ENCODE measurements at places on chromosomes 16 and 17.

- DNase-seq: no peak
These were observed 181.2 kb upstream of the AXIN2 start for GRCh38 chr17:65742403-65743307.

DNA sequence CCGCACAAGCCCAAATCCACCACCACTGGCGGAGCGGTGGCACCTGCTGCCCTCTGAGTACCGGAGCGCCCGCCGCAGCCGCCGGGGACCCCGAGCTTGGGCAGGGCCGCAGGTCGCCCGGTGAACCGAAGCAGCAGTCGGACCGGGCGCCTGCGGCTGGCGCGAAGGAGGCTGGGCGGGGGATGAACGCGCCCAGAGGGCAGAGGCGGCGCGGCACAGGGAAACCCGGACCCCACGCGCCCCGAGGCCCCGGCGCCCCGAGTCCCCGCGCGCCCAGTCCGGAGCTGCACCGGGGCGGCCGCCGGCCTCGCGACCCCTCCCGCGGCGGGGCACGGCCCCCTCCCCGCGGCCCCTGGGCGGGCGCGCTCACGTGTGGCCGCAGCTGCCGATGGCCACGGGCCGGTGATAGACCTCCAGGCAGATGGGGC is 393 bp downstream of the RNF166 start:
- DNase-seq: peak; percentile 22

DNA sequence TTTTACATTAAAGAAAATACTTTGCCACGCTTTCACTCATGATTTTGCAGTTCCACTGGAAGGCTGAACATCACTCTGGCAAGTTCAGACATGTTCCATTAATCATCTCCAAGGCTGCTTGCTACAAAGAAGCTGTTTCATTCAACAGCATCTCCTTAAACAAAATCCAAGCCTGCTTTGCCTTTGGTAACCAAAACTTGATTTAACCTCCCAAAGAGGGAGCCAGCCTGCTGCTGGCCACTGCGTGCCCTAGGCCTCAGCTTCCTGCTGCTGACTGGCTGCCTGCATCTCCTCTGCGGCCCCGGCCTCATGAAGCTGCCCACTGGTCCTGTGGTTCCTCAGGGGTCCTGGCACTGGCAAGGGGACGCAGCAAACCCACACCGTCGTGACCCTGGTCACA is 31.8 kb downstream of the ANKRD11 start:
- no peak for DNase-seq

DNA sequence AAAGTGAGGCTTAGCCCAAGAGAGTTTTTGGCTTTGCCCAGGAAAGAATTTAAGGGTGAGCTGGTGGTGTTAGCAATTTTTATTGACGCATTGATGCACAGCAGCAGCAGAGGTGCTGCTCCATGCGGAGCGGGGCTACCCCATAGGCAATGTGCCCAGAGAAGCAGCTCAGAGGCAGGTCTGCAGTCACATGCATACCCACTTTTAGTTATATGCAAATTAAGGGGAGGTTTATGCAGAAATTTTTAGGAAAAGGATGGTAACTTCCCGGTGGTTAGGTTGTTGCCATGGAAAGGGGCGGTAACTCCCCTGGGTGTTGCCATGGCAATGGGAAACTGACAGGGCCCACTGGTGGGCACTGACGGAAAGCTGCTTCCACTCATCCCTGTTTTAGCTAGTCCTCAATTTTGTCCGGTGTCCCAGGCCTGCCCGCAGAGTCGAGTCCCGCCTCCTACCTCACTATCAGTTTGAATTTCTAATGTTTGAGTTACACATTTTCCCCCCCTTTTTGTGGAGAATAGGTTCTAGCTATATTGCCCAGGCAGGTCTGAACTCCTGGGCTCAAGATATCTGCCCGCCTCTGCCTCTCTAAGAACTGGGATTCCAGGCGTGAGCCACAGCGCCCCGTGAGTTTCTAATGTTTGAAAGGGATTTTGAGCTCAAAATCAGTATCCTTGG is 10.4 kb upstream of the GJD3 start:
- no peak for DNase-seq

DNA sequence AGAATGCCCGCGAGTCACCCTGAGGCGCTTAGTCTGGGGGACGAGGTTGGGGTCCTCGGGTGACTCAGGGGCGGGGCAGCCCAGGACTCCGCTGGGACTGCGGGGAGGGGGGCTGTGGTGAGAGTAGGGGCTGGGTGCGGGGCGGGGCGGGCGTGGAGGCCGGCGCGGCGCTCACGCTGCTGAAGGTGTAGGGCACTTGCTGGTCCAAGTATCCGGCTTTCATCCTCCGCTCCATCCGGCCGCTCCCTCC is 832 bp downstream of the ETV4 start:
- DNase-seq: peak; percentile 18

DNA sequence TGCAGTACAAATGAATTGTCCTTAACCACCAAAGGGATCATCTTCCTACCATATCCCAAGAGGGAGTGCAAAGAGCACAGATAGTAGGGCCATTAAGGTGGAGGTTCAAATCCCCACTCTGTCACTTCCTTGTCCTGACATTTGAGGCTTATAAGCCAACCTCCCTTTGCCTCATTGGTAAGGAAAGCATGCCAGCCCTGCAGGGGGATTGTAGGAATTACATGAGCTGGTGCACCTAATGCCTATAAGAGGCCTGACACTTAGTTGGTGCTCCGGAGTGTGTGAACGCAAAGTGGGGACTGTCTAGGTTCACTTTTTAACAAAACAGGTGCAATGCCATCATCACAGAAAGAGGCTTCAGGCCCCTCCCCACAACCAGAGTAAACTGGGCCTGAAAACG is 374.4 kb downstream of the SNX29 start:
- DNase-seq: no peak

- no peak for DNase-seq
These were observed 17.2 kb upstream of the GSE1 start for GRCh38 chr16:85595812-85596502.

DNA sequence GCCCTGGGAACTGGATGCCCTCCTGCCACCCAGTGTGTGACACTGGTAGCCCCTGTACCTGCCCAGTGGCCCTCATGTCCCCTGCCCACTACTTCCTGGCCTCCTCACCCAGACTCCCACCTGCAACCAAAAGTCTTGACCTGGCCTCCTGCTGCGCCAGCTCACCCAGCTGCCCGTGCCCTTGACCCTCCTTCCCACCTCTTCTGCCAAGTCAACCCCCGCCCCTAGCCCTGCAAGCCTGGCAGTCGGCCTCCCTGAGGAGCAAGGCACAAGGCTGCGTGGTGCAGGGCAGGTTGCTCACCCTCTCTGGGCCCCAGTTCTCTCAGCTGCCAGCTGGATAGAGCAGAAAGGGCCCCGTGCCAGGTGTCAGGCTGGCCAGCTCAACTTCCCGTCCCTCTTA is 12.3 kb upstream of the FAM83G start:
- no peak for DNase-seq

DNA sequence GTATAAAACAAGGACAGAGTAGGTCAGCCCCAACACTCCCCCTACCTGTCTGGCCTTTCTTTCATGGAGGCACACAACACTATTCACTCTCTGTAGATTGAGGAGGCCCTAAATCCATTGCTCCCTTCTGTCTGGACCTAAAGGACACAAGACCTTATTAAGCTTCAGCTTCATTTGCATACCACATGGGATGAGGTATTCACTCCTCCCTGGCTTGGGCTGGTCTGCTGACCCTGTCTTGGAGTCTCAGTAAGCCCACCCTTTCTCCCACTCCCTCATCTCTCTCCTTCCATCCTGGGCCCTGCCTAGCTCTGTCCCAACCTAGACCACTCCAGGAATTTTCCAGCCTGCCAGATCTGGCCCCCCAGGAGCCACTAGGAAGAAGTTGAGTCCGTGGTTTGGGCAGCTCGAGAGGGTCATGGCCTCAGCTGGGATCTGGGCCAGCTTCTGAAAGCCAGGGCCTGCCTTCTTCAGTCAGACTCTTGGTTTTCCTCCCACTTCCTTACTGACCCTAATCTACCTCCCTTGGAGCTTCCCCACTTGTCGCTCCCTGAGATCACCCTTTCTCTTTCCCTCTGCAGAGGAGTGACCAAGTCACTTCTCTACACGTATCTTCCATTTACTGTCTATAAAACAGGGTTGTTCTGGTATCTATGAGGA is 6.5 kb upstream of the LLGL1 start:
- no peak for DNase-seq

- no peak for DNase-seq
These were observed 122.0 kb upstream of the AXIN2 start for GRCh38 chr17:65683428-65683827.

DNA sequence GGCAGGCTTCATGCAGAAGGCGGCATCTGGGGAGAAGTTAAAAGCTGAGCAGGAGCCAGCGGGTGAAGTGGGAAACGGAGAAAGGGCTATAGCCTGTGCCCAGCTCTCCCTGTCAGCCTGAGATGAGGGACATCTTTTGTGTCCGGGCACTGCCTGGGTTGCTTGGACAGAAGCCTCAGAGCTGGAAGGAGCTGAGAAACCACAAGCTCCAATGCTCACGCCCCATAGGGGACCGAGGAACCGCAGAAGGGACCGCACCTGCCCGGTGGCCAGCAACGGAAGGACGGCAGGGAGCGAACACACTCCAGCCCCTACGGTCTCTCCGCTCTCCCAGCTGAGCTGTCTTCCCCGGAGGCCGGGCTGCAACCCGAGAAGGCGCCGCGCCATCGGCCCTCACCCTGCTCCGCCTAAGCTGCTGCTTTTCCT is 175.8 kb downstream of the NPIPB11 start:
- DNase-seq: no peak

DNA sequence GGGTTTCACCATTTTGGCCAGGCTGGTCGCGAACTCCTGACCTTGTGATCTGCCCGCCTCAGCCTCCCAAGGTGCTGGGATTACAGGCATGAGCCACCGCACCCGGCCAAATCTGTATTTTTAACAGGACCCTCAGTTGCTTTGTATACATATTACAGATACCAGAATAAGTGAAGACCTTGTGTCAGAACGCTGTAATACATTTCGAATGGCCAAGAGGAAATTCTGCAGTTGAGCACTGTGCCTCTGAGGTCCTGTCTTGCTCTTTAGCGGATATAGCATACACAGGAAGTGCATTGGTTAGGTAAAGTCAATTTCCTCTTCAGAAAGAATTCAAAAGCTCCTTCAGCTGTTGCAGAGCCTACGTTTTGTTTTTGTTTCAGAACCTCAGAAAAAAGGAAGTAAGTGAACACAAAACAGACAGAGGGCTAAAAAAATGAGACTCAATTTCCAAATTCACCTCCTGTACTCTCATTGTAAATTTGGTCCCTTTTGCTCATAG is 15.7 kb downstream of the CRLF3 start:
- DNase-seq: no peak

DNA sequence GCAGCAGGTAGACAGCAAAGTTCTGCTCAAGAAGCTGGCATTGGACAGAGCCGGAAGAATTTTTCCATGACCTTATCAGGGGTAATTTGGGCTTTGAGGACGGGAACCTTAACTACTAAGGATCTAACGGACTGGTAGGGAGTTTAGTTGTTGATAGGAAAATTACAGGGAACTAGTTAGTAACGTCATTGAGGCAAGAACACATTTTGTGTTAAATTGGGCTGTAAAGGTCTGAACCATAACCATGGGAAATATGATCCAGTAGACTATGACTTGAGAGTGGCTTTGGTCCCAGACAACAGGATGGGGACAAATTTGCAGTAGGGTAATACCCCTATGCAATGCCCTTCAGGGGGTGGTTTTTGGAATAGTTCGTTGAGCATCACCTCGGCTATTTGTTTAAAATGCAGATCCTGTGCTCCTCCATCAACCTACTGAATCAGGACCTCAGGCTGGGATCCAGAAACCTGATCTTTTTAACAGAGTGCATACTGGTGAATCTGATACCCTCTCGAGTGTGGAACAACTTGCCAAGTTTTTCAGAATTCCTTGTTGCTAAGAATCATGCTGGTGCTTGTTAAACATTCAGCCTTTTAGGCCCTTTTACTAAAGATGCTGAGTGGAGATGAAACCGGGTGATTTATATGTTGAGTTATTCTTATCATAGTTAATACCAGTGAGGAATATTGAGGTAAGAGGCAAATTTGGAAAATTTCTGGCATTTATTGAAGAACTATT is 255.1 kb downstream of the MAP2K6 start:
- no peak for DNase-seq

GRCh38 chr17:63998721-63999679 is 849 bp downstream of the PRR29 start:
- DNase-seq: no peak

DNA sequence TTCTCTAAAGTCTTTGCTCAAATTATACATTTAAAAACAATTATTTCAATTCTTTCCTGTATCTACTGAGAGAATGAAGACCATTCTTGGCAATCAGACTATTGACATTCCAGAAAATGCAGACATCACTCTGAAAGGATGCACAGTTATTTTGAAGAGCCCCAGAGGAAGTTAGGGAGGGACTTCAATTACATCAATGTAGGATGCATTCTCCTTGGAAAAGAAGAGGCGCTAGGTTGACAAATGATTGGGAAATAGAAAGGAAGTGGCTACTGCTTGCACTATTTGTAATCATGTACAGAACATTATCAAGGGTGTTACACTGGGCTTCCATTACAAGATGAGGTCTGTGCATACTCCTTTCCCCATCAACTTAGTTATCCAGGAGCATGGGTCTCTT is 74.3 kb downstream of the SSH2 start:
- DNase-seq: no peak

GRCh38 chr16:83187405-83187804 is 560.6 kb downstream of the CDH13 start:
- DNase-seq: no peak

- no peak for DNase-seq
These were observed 13.3 kb downstream of the GGA2 start for GRCh38 chr16:23496821-23497542.

GRCh38 chr16:396605-397004 is 394 bp upstream of the NME4 start:
- no peak for DNase-seq

GRCh38 chr17:74525465-74525725 is 5.9 kb downstream of the CD300LB start:
- no peak for DNase-seq

DNA sequence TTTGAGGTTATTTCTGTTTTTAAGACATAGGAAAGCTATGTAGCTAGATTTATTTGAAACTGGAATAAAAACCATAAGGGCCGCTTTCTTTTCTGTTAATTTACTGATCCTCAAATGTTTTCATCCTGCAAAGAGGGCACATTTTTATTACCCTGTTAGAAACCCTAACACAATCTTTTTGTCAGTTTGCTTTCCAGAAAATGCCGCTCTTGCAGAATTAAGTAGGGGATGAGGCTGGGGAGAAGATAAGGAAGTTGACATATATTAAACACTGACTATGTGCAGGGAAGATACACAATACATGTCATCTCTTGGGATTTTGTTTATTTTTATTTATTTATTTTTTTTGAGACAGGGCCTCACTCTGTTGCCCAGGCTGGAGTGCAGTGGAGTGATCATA is 15.7 kb downstream of the USP43 start:
- DNase-seq: no peak

DNA sequence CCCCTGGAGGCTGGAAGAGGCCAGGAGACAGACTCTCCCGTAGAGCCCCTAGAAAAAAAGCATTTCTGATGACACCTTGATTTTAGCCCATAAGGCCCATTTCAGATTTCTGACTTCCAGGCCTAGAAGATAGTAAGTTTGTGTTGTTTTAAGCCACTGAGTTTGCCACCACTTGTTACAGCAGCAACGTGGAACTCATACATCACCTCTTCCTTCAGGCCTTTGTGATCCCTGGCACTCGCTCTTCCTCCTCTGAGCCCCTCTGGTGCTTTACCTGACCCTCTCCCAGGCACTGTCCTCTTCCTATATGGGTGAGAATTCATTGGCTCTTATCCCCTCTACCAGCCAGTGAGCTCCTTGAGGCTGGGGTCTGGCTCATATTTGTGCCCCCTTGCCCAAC is 18.7 kb upstream of the KRT19 start:
- DNase-seq: no peak

- no peak for DNase-seq
These were observed 18.7 kb upstream of the JPH3 start for GRCh38 chr16:87583453-87584131.

- DNase-seq: no peak
These were observed 110.8 kb upstream of the SMURF2 start for GRCh38 chr17:64772845-64773299.
